Effector memory CD8-positive, alpha-beta T cell (primary cell): ENCODE measurements at places on chromosomes 12 and 14.

DNA sequence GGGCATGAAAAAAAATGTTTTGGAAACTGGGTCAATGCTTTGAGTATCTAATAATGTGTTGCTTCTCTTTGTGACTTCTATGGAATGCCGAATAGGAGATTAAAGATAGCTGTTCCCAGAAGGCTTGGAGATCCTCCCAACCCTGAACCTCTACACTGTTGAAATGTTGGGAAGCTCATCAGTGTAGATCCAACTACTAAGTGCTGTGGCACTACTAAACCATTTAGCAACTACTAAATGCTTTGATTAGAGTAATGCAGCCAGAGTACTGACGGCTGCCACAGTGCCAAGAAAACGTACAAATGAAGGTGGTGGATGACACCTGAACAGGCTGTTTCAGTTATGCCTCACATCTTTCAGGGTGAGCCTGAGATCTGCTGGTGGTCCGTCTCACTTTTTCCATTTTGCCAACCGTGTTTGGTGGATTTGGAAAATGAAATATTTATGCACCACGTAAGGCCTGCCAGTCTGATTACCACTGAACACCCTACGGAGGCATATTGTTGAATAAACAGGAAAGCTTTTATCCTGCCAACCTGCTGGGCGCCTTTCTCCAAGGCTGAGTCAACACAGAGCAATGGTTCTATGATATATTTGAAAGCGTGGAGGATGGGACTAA, 938.0 kb upstream of the FLRT2 start:
- no peaks in the 10 kb centered on the region for H3K27me3 ChIP-seq
- H3K4me1 ChIP-seq = no peaks in the 10 kb centered on the region
- no peak overlapping the region for H3K4me3 ChIP-seq

GRCh38 chr12:5478081-5478706, 46.3 kb downstream of the NTF3 start:
- H3K36me3 ChIP-seq = no peaks in the 10 kb centered on the region
- DNase-seq = no peak
- peaks cover 13% of the 10 kb centered on the region for H3K27me3 ChIP-seq
- no peaks in the 10 kb centered on the region for H3K4me1 ChIP-seq

GRCh38 chr12:132391326-132392041, 62.1 kb upstream of the GALNT9 start:
- H3K4me1 ChIP-seq = no peaks in the 10 kb centered on the region
- DNase-seq = no peak
- H3K4me3 ChIP-seq = no peak overlapping the region
- H3K36me3 ChIP-seq = no peaks in the 10 kb centered on the region
- peaks cover 26% of the 10 kb centered on the region for H3K27me3 ChIP-seq

DNA sequence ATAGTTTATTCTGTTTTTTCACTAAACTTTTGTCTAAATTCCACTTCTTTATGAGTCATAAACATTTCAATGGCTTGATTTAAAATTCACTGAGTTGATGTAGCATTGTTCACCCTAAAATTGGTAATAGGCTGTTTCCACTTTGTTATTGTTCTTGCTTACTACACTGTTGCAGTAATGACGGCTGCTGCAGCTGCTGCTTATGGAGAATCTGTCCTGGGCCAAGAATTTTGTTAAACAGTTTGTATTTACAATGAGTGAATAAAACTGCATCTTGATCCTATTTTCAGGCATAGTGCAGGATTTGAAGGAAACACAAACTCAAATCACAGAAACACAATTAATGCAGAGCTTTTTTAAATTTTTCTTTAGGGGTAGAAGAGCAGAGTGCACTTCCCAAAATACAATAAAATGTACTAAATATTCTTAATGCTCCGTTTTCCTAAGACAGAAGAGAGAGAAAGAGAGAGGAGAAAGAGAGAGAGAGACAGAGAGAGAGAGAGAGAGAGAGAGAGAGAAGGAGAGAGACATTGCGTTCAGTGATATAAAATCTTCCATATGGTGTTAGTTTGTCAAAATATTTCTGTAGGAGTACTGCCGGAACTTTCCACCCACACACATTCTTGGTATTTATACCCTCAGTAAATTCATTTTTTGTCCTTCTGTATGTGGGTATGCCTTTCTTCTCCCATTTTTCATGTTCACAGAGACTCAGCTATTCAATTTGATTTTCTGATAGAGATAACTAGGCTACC, 266.4 kb downstream of the LRFN5 start:
- no peaks in the 10 kb centered on the region for H3K27me3 ChIP-seq
- no peaks in the 10 kb centered on the region for H3K4me1 ChIP-seq
- H3K27ac ChIP-seq = no peak overlapping the region
- H3K36me3 ChIP-seq = no peaks in the 10 kb centered on the region

DNA sequence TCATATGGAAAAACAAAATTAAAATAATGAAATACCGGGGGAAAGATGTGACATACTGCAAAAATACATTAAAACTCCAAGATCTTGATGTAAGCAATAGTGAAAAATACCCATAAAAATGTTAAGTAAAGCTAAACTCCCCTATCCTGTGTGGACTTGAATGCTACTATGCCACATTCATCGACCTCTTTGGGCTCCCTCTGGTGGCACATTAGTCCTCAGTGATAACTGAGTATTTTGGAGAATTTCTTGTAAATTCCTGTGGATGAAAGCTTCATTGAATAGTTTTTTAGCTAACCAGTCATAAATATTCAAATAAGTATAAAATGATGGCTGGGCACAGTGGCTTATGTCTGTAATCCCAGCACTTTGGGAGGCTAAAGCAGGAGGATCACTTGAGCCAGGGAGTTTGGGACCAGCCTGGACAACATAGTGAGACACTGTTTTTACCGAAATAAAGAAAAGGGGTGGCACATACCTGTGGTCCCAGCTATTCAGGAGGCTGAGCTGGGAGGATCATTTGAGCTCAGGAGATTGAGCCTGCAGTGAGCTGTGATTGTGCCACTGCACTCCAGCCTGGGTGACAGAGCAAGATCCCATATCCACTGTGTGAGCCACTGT, 42.4 kb upstream of the SGPP1 start:
- H3K27me3 ChIP-seq = no peaks in the 10 kb centered on the region
- peak; percentile 48 for DNase-seq
- H3K4me1 ChIP-seq = no peaks in the 10 kb centered on the region
- no peak overlapping the region for H3K27ac ChIP-seq

- H3K4me3 ChIP-seq = no peak overlapping the region
- no peak for DNase-seq
- H3K36me3 ChIP-seq = no peaks in the 10 kb centered on the region
- no peaks in the 10 kb centered on the region for H3K4me1 ChIP-seq
- H3K27ac ChIP-seq = no peak overlapping the region
- H3K27me3 ChIP-seq = peaks cover 30% of the 10 kb centered on the region
These were observed 60.6 kb downstream of the SUDS3 start for GRCh38 chr12:118436986-118437385.

DNA sequence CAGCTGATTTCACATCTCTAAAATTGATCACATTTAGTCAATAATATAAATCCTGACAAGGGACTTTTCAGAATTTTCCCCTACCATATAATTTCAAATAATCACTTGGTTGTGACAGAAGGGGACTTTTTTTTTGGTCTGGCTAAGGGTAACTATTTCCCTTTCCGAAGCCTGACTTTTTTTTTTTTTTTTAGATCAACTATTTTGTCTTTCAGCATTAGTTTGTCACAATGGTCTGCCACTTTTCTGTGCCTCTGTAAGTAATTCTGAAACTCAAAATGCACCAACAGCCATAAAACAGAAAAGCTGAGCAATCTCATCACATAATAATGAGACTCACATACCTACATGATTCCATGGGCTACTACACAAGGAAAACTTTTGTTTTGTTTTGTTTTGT, 266.4 kb downstream of the SSPN start:
- H3K4me3 ChIP-seq = no peak overlapping the region
- H3K36me3 ChIP-seq = peaks cover 8% of the 10 kb centered on the region
- no peaks in the 10 kb centered on the region for H3K27me3 ChIP-seq
- DNase-seq = no peak
- no peak overlapping the region for H3K27ac ChIP-seq

- no peaks in the 10 kb centered on the region for H3K4me1 ChIP-seq
- no peaks in the 10 kb centered on the region for H3K27me3 ChIP-seq
- H3K4me3 ChIP-seq = no peak overlapping the region
- no peaks in the 10 kb centered on the region for H3K36me3 ChIP-seq
These were observed 113.7 kb upstream of the PDZRN4 start for GRCh38 chr12:41074473-41074769.

DNA sequence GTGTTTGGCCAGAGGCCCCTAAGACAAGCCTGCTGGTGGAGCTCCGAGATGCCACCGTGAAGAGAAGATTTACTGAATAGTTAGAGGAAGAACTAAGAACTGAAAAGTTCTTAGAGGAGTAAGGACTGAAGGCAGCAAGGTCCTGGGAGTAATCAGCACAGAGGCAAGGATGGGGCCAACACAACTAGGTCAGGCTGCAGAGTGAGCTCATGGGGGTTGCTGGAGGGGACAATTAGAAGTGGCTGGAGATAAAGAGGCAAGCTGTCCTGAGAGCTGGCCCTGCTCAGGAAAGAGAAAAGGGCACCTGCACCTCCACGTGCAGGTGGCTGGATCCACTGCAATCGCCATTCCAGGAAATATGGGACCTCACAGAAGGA, 52.7 kb downstream of the NFKBIA start:
- no peaks in the 10 kb centered on the region for H3K27me3 ChIP-seq
- H3K4me3 ChIP-seq = no peak overlapping the region
- DNase-seq = no peak
- H3K4me1 ChIP-seq = peaks cover 6% of the 10 kb centered on the region

DNA sequence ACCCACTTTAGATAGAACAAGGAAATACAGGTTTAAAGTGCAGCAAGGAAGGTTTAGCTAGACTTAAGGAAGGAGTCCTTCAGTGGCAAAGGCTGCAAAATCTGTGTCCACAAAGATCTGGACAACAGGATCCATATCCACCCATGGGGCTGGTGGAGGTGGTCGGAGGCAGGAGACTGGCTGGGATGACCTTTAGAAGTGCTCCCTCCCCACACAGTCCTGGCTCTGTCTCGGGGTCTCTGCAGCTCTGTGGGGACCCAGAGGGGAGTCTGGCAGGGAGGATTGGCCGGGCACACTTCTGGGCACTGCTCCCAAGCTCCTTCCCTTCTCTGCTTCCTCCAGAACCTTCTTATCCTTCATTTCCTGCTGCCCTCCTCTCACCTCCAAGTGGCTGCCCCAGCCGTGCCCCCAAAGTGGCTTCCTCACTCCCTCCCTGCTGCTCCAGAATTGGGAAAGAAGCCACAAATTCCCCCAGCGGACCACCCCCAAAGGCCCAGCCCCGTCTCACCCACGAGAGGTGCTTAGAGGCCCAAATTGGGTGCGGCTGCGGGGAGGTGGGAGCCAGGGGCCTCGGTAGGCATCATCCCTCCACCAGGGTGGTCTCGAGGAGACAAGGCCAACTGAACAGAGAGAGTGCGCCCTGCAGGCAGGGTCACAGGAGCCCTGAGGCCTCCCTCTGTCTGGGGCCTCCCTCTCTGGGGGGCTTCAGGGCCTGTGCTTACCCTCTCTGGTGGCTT, 21.9 kb upstream of the PGF start:
- H3K4me3 ChIP-seq = no peak overlapping the region
- H3K36me3 ChIP-seq = no peaks in the 10 kb centered on the region
- DNase-seq = no peak
- H3K27ac ChIP-seq = no peak overlapping the region

DNA sequence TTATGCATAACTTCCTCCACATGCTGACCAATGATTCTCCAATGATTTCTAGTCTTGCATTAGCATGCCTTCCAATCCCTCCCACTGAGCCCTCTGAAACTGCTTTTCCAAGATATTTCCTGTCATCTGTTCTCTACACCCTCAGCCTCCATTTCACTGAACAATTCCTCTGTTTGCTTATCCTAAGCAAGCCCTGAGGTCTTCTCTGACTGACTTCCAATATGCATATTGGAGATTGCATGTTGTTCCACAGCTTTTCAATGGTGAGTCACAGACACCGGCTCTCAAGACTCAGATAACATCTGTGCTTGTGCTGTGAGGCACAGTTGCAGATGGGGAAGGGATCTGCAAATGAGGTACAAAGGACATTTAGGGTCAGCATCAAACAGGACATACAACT, 141.0 kb downstream of the SLC16A7 start:
- H3K36me3 ChIP-seq = peaks cover 4% of the 10 kb centered on the region
- no peak for DNase-seq
- no peaks in the 10 kb centered on the region for H3K27me3 ChIP-seq
- H3K4me1 ChIP-seq = peaks cover 20% of the 10 kb centered on the region
- no peak overlapping the region for H3K4me3 ChIP-seq
- no peak overlapping the region for H3K27ac ChIP-seq

DNA sequence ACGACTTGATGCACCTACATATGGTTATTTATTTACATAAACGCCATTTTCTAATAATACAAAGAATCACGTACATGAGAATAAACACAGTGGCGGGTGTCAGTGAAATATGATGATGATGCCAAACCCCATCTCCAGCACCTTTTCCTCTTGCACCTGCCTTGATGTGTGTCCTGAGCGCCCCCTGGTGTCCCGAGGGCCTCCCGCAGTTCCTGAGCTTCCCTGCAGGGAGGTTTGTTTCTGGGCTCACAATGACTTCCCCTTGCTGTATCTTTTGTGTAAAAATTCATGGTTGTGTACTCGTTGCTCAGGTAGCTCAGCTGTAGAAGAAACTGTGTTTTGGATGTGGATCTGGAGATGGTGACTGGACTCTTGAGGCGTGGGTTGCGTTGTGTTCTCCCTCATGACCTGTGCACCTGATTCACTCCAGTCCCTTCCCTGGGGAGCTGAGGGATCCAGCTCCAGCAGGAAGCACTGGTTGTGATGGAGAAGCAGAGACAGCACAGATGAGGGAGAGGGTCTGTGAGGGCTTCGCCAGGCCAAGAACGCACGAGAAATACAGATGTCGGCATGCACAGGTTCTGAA, 1037.8 kb downstream of the TMEM121 start:
- H3K4me1 ChIP-seq = peaks cover 3% of the 10 kb centered on the region
- peak; percentile 62 for DNase-seq
- H3K27me3 ChIP-seq = peaks cover 42% of the 10 kb centered on the region
- no peak overlapping the region for H3K4me3 ChIP-seq
- H3K27ac ChIP-seq = no peak overlapping the region
- H3K36me3 ChIP-seq = no peaks in the 10 kb centered on the region

DNA sequence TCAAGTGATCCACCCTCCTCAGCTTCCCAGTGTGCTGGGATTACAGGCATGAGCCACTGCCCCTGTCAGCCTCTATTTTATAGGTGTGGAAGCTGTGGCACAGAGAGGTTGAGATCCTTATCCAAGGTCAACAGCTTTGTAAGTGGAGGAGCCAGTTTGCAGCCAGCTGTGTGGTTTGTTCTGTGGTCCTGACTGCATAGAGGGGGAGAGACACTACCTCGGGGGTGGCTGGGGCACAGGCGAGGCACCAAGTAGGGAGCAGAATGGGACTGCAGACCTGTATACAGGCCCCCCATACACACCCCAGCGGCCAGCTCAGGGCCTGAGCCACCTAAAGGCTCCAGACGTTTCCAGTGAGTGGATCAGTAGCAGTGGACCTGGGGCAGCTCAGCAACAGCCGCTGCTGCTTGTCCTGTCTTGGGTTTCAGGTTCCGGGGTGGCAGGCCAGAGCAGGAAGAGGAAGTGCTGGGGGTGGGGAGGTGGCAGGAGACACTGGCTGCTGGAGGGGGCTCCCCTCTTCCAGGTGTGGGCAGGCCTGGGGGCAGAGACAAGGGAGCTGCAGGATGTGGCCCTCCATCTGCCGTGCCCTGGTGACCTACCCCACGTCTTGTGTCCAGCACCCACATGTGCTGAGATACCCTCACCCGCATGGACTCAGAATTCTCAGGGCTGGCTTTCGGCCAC, 11.0 kb downstream of the ORAI1 start:
- H3K27me3 ChIP-seq = no peaks in the 10 kb centered on the region
- peaks cover 61% of the 10 kb centered on the region for H3K36me3 ChIP-seq
- peaks cover 47% of the 10 kb centered on the region for H3K4me1 ChIP-seq
- peak overlapping the region; percentile 75 for H3K4me3 ChIP-seq
- peak overlapping the region; percentile 96 for H3K27ac ChIP-seq

- no peaks in the 10 kb centered on the region for H3K36me3 ChIP-seq
- no peak overlapping the region for H3K27ac ChIP-seq
- H3K4me3 ChIP-seq = no peak overlapping the region
These were observed 70.0 kb downstream of the SLC38A6 start for GRCh38 chr14:61051051-61051450.
